ENCODE measurements at places on chromosomes 5 and 9. TPM values are rescaled to one million over a fixed set of nuclear protein-coding genes. Genes with fewer than 3 reads are reported as not detected.

VAV2 gene
- total RNA-seq, result 46.0 TPM

SURF4 gene
- 193 TPM for total RNA-seq

SPATA31C1 gene
- not detected for total RNA-seq

RXFP3 gene
- not detected for total RNA-seq

NMUR2 gene
- 0.10 TPM for total RNA-seq

GOLGA2 gene
- 52.6 TPM for total RNA-seq

CDO1 gene
- not detected for total RNA-seq

OBP2B gene
- not detected for total RNA-seq

GAS1 gene
- 0.10 TPM for total RNA-seq

GLDC gene
- total RNA-seq, result 13.6 TPM

ALDH1A1 gene
- 4,480 TPM for total RNA-seq

LAMC3 gene
- 2.0 TPM for total RNA-seq

SPOCK1 gene
- total RNA-seq, result 13.8 TPM

RHOBTB3 gene
- 8.6 TPM for total RNA-seq

ANKRD20A1 gene
- total RNA-seq, result 0.51 TPM

GABRA1 gene
- not detected for total RNA-seq

DRD1 gene
- total RNA-seq, result 0.13 TPM

MARCOL gene
- not detected for total RNA-seq

PCDHB12 gene
- not detected for total RNA-seq

PCDHA2 gene
- total RNA-seq, result 0.06 TPM

Data from A549 treated with Hydrocortisone at 1 μM for 4 hours (cell line).